IPS DF 6.9 (cell line): ENCODE measurements at places on chromosomes 5 and 9.

- DNase-seq, result no peak
Observed at GRCh38 chr5:129406440-129406839, 53.7 kb upstream of the ADAMTS19 start.

DNA sequence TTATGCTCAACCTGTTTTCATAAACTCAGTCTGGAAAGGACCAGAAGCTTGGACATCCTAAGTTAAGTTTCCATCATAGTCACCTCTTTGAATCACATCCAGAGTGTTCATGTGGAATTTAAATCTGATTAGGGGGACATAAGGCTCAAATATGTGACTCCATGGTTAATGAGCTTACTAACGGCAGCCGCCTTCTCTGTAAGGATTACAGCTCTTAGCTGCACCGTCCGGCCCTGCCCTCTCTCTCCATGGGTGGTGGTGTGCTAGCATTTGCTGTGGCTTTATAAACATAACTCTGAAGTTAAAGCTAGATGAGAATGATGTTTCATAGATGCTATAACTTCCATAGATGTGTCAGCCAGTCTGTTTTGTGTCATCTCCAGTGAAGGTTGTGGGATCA lies 156.5 kb downstream of the TRIO start:
- no peak for DNase-seq

DNA sequence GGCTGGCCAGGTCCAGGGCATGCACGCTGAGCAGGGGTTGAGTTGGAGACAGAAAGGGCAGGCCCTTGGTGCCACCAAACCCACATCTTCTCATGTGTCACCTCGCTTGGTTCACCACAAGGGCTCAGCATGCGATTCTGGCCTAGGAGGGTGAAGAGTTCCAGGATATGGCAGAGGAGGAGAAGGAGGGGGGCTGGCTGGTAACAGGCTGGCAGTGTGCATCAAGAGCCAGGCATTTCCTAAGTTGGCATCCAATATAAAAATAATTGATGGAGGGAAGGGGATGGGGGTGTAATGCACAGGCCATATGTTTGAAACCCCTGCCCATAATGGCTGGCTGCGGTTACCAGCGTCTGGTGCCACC lies 255.6 kb downstream of the NFIB start:
- DNase-seq, result no peak

- DNase-seq, result no peak
Observed at GRCh38 chr9:83699615-83700014, 8.1 kb downstream of the UBQLN1 start.

- no peak for DNase-seq
Observed at GRCh38 chr5:104564530-104564929, 1001.9 kb upstream of the NUDT12 start.

DNA sequence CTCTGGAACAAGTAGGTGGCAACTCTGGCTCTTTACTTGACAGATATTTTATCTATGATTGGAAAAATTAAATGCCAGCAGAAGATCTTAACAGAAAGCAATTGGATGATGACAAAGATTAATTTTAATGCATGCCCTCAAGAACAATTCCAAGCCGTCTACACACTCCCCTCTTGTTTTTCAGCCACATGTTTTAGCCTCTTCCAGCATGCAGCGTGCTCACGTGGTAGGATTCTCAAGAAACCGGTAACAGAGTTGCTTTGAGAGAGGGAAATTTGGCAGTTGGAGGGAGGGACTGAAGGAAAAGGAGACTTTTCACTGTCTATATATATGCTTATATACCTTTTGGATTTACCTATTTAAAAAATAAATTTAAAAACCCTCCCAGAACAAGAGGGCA lies 48.3 kb upstream of the FANCC start:
- no peak for DNase-seq

DNA sequence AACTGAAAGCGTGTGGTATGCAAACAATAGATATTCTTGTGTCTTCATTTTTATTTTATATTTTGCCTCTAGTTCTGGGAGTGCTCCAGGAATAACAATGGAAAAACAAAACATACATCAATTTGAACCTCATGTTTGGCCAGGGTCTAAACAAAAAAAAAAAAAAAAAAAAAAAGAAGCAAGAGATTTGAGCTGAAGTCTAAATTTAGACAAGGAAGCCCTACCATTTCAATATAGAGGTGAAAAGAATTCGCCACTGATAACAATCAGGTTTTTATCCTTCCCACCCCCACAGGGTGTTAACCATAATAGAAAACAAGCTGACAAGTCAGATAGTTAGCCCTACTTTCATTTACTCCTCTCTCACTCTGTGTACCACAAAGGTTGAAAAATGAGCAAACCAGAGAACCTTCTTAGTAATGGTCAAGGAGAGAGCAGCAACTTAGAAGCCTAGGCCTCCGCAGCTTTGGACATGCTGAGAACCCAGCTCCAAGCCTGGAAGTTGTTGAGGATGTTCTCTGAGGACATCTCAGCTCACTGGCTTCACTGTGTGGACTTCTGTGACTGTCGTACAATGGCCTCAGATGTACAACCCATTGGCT lies 118.2 kb upstream of the HMHB1 start:
- no peak for DNase-seq

GRCh38 chr9:27198190-27198589 lies 89.2 kb downstream of the TEK start:
- DNase-seq, result no peak

- no peak for DNase-seq
Observed at GRCh38 chr9:3600672-3601071, 74.9 kb upstream of the RFX3 start.

- no peak for DNase-seq
Observed at GRCh38 chr5:10069637-10070313, 179.9 kb downstream of the ATPSCKMT start.
